ENCODE measurements at places on chromosomes 2 and 18. TPM values are rescaled to one million over a fixed set of nuclear protein-coding genes. Genes with fewer than 3 reads are reported as not detected.

Gene ZNF892
- total RNA-seq, result 4.7 TPM

DNA sequence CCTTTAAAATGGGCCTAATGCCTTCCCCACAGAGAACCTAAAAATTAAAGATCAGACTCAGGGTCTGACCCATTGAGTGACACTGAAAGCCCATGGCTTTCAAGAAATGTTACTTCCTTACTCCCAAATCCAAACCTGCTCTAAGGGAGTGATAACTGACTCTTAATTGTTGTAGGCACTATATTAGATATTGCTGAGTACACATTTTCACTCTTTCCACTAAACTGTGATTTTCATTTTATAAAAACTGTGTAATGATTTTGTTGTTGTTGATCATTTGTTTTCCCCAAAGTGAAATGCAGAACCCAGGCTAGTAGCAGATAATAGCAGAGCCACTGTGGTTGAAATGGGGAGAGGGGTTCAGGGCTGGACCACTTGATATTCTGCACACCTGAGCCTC, 87.1 kb downstream of the LRRTM1 start:
- H3K4me1 ChIP-seq, result no peaks in the 10 kb centered on the region
- H3K4me3 ChIP-seq, result no peak overlapping the region
- no peaks in the 10 kb centered on the region for H3K36me3 ChIP-seq
- H3K27me3 ChIP-seq, result no peaks in the 10 kb centered on the region

DNA sequence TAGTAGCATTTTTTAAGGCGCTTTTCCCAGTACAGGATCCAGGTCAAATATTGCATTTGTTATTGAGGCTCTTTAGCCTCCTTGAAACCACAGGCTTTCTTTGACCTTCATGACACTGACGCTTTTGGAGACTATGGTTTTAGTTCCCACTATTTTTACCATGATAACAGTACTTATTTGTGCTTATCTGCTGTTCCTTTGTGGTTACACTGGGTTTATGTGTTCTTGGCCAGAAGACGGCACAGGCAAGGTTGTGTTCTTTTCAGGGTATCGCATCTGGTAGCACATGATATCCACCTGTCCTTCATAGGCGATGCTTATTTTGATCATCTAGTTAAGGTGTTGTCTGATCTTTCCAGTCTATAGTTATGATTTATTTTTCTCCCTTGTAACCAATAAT, 16.8 kb upstream of the MBOAT2 start:
- H3K4me3 ChIP-seq, result no peak overlapping the region
- H3K27me3 ChIP-seq, result no peaks in the 10 kb centered on the region
- H3K4me1 ChIP-seq, result no peaks in the 10 kb centered on the region
- H3K27ac ChIP-seq, result no peak overlapping the region
- no peak for DNase-seq

GRCh38 chr2:2238726-2239269, 92.3 kb downstream of the MYT1L start:
- no peak overlapping the region for H3K27ac ChIP-seq
- no peak overlapping the region for H3K4me3 ChIP-seq
- no peaks in the 10 kb centered on the region for H3K27me3 ChIP-seq
- H3K4me1 ChIP-seq, result no peaks in the 10 kb centered on the region
- DNase-seq, result no peak

Gene PAIP2B
- 9.9 TPM for total RNA-seq

DNA sequence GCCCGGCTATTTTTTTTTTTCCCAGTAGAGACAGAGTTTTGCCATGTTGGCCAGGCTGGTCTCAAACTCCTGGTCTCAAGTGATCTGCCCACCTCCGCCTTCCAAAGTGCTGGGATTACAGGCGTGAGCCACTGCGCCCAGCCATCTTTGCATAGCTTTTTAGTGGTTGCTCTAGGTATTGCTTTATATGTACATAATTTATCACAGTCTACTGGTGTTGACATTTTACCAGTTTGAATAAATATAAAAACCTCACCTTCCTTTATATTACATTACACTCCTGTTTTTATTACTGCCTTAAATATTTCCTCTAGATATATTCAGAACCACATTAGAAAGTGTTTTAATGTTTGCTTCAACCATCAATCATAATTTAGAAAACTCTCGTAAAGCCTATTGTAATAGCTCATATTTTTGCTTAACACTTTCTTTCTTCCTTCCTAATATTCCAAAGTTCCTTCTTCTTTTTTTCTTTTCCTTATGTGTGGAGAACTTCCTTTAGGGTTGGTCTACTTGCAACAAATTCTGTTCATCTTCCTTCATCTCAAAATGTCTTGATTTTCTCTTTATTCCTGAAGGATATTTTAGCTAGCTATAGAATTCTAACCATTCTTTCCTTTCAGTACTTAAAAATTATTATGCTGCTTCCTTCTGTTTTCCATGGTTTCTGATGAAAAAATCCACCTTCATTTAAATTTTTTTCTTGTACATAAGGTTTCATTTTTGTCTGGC, 82.2 kb upstream of the DAPL1 start:
- no peak overlapping the region for H3K27ac ChIP-seq
- no peaks in the 10 kb centered on the region for H3K4me1 ChIP-seq
- H3K4me3 ChIP-seq, result no peak overlapping the region

Gene RAB6C
- 0.11 TPM for total RNA-seq

Gene CHST10
- 1.7 TPM for total RNA-seq

GRCh38 chr18:31918733-31919132, 24.2 kb downstream of the TRAPPC8 start:
- H3K36me3 ChIP-seq, result peaks cover 5% of the 10 kb centered on the region
- no peak for DNase-seq
- H3K27me3 ChIP-seq, result no peaks in the 10 kb centered on the region

DNA sequence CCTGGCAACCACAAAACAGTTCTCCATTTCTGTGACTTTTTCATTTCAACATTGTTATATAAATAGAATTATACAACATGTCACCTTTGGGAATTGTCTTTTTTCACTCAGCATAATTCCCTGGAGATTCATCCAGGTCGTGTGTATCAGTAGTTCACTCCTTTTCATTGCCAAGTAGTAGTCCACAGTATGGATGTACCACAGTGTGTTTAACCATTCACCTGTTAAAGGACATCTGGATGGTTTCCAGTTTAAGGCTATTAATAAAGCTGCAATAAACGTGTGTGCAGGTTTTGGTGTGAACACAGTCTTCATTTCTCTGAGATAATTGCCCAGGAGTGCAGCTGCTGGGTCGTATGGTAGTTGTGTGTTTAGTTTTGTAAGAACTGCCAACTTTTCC, 35.7 kb downstream of the COPS7B start:
- no peaks in the 10 kb centered on the region for H3K27me3 ChIP-seq
- no peaks in the 10 kb centered on the region for H3K4me1 ChIP-seq
- no peak overlapping the region for H3K27ac ChIP-seq
- no peaks in the 10 kb centered on the region for H3K36me3 ChIP-seq

- no peaks in the 10 kb centered on the region for H3K27me3 ChIP-seq
- H3K4me1 ChIP-seq, result peaks cover 46% of the 10 kb centered on the region
- H3K36me3 ChIP-seq, result peaks cover 16% of the 10 kb centered on the region
- H3K4me3 ChIP-seq, result no peak overlapping the region
- no peak overlapping the region for H3K27ac ChIP-seq
Measured at GRCh38 chr2:237711458-237712150, 84.2 kb downstream of the LRRFIP1 start.

- no peaks in the 10 kb centered on the region for H3K4me1 ChIP-seq
- H3K4me3 ChIP-seq, result no peak overlapping the region
- H3K27ac ChIP-seq, result no peak overlapping the region
Measured at GRCh38 chr2:43004879-43005244, 212.5 kb upstream of the HAAO start.

Gene ANKRD23
- 19.4 TPM for total RNA-seq

- no peaks in the 10 kb centered on the region for H3K4me1 ChIP-seq
- DNase-seq, result no peak
- no peak overlapping the region for H3K4me3 ChIP-seq
- H3K27ac ChIP-seq, result no peak overlapping the region
- no peaks in the 10 kb centered on the region for H3K36me3 ChIP-seq
Measured at GRCh38 chr2:23312996-23313606, 71.9 kb upstream of the KLHL29 start.

DNA sequence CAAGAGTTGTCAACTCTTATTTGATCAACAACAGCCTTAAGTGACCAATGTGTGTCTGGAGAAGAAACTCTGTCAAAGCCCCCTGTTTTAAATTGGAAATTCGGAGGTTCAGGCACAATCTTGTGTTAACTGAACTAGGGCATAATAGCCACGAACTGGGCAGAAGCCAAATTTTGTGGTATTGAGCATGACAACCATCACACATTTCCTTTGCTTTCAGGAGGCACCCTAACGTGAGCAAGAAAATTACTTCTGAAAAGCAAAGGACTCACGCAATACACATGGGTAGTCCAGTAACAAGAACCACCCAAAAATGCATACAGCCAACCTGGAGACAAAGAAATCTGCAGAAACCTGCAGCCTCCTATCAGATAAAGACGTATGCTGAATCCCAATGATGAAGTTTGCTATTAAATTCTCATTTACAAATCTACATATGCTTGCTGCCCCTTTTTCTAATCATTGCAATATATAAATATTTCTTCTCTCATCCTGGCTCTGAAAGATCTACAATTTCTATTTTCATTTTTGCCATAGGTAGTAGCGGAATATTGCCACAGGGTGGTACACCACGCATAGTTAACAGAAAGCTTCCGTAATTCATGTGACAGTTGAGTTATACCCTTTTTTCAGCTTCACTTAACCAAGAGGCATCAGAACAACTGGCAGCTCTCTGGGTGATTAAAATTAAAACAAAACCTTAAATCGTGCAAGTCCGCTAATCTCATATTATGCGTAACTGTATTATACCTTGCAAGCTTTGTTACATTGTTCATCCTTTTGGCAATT, 495.8 kb downstream of the NRXN1 start:
- no peak overlapping the region for H3K4me3 ChIP-seq
- H3K27ac ChIP-seq, result no peak overlapping the region
- H3K27me3 ChIP-seq, result no peaks in the 10 kb centered on the region
- no peak for DNase-seq

DNA sequence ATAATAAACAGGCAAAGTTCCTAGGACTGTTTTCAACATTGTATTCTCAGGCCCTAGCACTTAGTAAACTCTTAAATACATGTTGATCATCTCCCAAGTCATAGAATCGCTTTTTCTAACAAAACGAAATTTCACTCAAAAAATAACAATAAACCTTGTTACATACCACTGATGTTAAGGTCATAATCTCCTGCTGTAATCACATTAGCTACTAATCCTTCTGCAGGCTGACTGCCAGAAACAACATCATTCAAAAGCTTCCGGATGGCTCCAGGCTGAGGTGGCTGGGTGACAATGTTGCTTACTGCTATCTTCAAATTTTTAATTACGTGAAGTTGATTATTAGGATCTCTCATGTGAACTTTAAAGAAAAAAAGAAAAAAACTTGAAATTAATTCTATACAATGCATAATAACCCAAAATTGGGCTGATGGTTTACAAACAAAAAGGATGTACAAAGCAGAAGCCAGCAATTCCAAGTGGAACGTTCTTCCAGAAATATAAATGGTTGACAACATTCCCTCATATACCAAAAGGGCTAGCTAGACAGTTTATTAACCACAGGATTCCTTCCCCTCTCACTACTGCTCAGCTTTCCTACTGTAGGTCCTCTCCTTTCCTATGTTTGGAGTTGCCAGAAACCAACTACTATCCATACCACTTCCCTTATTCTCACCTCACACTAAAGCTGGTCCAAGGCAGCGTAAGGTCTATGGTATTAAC, 11.6 kb downstream of the TRAPPC8 start:
- no peaks in the 10 kb centered on the region for H3K27me3 ChIP-seq
- DNase-seq, result no peak
- H3K27ac ChIP-seq, result no peak overlapping the region
- H3K4me3 ChIP-seq, result no peak overlapping the region
- peaks cover 15% of the 10 kb centered on the region for H3K36me3 ChIP-seq

Gene IL1A
- total RNA-seq, result not detected

DNA sequence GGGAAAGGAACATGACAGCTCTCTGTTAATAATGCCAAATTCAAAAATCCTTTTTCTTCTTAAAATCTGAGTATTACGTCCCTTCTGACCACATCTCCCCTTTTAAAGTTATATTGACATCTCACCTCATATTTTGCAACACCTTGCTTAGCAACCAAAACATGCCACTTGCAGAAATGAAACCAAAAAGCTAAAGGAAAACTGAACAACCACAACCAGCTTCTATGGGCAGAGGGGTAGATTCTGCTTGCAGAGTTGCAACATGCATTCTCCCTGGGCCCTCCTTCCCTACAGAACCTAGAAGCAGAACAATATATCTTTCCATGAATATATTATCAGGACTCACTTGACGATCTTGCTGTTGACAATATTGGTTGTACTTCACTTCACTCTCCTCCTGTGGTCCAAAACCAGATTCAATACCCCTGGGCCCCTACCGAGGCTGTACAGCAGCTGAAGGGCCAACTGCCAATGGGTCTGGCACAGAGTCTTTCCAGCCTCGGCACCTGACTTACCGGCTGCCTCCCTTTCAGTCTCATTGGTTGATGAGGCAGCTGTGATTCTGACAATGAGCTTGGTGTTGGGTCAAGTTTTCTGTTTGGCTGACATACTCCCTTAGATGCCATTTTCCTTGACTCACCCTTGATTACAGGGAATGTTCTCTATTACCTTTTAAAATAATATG, 616.6 kb downstream of the ZEB2 start:
- no peak overlapping the region for H3K4me3 ChIP-seq
- no peaks in the 10 kb centered on the region for H3K27me3 ChIP-seq
- H3K4me1 ChIP-seq, result no peaks in the 10 kb centered on the region
- DNase-seq, result no peak
- H3K36me3 ChIP-seq, result no peaks in the 10 kb centered on the region

DNA sequence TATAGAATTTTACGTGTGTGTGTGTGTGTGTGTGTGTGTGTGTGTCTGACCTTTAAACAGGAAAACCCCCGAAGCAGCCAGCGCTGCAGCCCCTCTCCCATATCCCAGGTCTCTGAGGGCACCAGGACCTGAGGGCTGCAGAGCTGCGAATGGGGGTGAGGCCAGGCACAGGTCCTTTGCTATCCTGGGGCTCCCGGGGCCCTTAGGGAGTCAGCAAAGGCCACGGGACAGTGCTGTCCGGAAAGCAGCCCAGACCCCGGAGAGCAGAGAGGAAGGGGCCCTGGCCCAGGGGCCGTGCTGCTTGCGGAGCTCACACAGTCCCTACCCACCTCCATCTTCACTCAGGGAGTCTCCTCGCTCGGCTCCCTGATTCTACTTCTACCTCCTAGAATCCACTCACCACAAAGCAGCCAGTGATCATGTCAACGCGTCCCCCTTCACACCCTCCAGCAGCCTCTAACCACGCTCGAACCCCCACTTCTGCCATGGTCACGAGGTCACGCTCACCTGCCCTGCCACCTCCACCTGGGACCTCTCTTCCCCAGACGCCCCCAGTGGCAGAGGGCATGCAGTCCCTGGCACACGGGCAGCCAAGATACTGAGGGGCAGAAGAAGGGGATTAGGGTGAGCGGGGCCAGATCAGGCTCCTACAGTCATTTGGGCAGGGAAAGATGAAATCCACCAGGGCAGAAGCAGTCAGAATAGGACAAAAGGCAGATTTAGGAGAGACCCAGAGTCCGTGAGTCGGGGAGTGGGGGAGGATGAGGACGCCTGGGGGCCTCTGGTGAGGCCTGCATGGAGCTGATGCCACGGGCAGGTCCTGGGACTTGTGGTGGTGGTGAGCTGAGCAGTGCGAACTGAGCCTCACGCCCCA, 86.7 kb downstream of the USP40 start:
- no peak overlapping the region for H3K4me3 ChIP-seq
- no peaks in the 10 kb centered on the region for H3K4me1 ChIP-seq
- no peaks in the 10 kb centered on the region for H3K36me3 ChIP-seq
- no peak overlapping the region for H3K27ac ChIP-seq
- no peak for DNase-seq
- no peaks in the 10 kb centered on the region for H3K27me3 ChIP-seq

- H3K4me3 ChIP-seq, result no peak overlapping the region
- no peaks in the 10 kb centered on the region for H3K4me1 ChIP-seq
- H3K27me3 ChIP-seq, result no peaks in the 10 kb centered on the region
- DNase-seq, result no peak
- H3K27ac ChIP-seq, result no peak overlapping the region
Measured at GRCh38 chr2:203175371-203175770, 63.4 kb upstream of the CYP20A1 start.
